ENCODE measurements at places on chromosomes 5 and 9.

- DNase-seq, result peak; percentile 47
Observed at GRCh38 chr5:67156976-67157583, 39.5 kb downstream of the CD180 start.

GRCh38 chr5:180609386-180609785 is 18.1 kb upstream of the SCGB3A1 start:
- DNase-seq, result no peak

- DNase-seq, result no peak
Observed at GRCh38 chr9:3842839-3843238, 317.0 kb upstream of the RFX3 start.

- DNase-seq, result no peak
Observed at GRCh38 chr9:84101964-84102632, 121.5 kb downstream of the RMI1 start.

GRCh38 chr5:161546095-161546469 is 443 bp downstream of the GABRB2 start:
- DNase-seq, result no peak

DNA sequence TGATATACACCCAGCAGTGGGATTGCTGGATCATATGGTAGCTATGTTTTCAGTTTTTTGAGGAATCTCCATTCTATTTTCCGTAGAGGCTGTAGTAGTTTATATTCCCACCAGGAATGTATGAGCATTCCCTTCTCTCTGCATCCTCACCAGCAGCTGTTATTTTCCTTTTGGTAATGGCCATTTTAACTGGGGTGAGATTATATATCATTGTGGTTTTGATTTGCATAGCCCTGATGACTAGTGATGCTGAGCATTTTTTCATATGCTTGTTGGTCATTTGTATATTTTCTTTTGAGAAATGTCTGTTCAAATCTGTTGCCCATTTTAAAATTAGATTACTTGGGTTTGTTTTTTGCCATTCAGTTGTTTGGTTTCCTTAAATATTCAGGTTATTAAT is 11.2 kb upstream of the PPIC start:
- DNase-seq, result no peak

DNA sequence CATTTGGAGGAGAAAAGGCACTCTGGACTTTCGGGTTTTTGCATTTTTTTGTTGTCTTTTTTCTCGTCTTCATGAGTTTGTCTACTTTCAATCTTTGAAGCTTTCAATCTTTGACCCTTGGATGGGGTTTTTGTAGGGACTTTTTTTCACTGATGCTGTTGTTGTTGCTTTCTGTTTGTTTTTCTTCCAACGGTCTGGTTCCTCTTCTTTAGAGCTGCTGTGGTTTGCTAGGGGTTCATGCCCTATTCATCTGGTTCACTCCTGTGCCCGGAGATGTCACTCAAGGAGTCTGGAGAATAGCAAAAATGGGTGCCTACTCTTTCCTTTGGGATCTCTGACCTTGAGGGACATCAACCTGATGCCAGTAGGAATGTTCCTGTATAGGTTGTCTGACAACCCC is 378.6 kb upstream of the TYRP1 start:
- no peak for DNase-seq
